ENCODE measurements at places on chromosomes 3 and 15. TPM values are rescaled to one million over a fixed set of nuclear protein-coding genes. Genes with fewer than 3 reads are reported as not detected.

Gene SHISA5
- 97.3 TPM for total RNA-seq

Gene CACNA2D2
- total RNA-seq, result 0.21 TPM

Gene GP5
- not detected for total RNA-seq

Gene SMCO1
- total RNA-seq, result not detected

Gene SLC25A38
- total RNA-seq, result 35.5 TPM

Gene OXTR
- 0.82 TPM for total RNA-seq

Gene A4GNT
- not detected for total RNA-seq

Gene PTH1R
- total RNA-seq, result not detected

Gene GPR160
- total RNA-seq, result 115 TPM

Gene CTSH
- 21.1 TPM for total RNA-seq

Gene STAC
- total RNA-seq, result not detected

Gene ARPP19
- total RNA-seq, result 92.9 TPM

Gene SLC28A2
- total RNA-seq, result not detected

Gene MB21D2
- not detected for total RNA-seq

Gene FRMD4B
- total RNA-seq, result not detected

Gene GOLGA8M
- total RNA-seq, result not detected

Gene COL6A6
- total RNA-seq, result not detected

Gene P4HTM
- total RNA-seq, result 47.4 TPM

Gene ABHD17C
- total RNA-seq, result 0.70 TPM

Gene SPINT1
- total RNA-seq, result 2.0 TPM

Gene PRR20G
- total RNA-seq, result not detected

Gene NEK10
- 1.3 TPM for total RNA-seq

Measured in OCI-LY7 (cell line).